ENCODE measurements at places on chromosomes 7 and 10.

DNA sequence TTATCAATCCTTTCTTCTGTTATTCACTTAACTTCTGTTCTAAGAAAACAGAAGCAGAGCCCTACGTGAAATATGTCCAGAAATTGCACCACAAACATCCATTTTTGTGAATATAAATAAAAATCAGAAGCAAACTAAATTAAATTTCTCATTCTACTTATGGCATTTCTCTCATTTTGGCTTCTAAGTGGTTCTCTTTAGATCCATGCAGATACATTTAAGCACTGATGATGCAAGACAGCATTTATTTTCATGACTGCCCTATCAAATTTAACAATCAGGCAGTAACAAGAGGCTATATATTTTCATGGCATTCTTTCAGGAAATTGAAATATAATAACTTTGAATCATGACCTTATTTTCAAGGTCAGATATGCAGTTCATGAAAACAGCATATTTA, 1049.6 kb downstream of the GRM8 start:
- DNase-seq, result no peak

DNA sequence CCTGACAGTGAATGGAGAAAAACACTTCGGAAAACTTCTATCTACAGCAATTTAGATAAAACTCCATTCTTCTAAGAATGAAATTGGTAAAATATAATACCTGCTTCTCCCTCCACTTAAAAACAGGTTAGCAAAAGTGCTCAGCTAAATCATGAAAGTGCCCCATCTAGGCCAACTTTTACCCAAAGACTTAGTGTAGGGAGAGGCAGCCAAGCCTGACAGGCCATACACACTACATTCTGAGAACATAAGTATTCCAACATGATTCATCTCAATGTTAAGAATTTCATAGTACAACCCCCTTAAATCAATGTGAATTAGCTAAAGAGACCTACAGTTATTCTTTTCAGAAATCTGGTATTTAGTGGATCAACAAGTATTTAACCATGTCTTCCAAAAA, 7.2 kb downstream of the FAM3C start:
- no peak for DNase-seq

DNA sequence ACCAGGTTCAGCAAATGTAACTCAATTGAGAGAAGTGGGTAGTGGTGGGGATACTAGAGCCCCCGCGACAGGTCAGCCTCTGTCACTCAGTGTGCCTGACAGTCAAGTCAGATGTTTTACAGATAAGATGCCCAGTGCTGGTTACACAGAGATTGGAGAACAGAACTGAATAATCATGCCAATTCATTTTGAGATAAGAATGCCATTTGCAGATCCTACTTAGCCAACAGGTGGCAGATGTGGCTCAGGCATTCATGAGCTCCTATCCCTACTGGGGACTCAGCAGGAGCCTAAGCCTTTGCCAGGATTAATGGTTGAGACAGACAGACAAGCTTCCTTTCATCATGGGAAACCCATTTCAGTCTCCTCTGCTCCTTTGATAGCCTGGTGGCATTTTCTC, 137.8 kb downstream of the MAPK8 start:
- no peak for DNase-seq

DNA sequence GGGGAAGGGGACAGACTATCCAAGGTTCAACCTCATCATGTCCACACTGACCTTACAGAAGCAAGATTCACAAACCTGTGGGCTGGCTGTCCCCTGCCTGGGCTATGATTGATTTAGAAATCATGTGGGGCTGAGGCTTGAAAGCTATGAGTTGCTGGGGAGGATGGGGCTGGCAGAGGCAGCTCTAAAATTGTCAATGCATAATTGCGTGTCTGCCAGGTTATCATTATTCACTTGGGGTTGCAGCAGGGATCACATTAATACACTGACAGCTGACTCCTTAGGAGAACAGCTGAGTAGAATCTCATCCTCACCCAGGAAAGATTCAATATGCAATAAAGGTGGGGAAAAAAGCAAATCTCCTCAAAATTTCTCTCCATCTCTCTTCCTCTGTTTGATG, 866.3 kb downstream of the CCSER2 start:
- DNase-seq, result no peak

DNA sequence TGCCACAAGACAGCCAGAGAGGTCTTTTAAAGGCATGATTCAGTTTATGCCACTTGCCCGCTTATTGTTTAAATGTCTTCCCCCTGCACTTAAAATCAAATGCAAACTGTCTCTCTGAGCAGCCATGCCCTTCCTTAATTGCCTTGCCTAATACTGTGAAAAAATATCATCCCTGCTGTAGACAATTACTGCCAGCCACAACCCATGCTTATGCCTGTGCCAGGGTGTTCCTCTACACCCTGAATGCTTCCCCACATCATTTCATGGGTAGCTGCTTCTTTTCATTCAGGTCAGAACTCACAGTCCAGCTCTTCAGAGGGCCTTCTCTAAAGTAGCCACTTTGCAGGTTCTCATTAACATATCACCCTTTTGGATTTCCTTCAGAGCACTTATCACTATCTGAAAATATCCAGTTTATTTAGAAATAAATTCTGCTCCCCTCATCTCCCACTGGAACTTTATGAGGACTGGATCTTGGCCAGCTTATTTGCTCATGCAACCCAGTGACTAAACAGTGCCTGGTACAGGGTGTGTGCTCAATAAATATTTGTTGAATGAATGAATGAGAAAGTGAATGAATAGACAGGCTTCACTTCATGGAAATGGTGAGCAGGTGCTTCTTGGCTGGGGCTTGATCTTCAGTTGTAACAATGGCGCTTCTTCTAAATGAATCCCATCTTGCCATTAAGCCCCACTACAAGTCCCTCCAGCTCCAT, 162.4 kb upstream of the MDFIC start:
- DNase-seq, result no peak

All from activated CD4-positive, alpha-beta T cell treated with anti-CD3 and anti-CD28 coated beads, Interleukin-2, amount 50 U/mL, for 4 hours (primary cell).